T-helper 17 cell (primary cell): ENCODE measurements at places on chromosomes 2 and 18.

DNA sequence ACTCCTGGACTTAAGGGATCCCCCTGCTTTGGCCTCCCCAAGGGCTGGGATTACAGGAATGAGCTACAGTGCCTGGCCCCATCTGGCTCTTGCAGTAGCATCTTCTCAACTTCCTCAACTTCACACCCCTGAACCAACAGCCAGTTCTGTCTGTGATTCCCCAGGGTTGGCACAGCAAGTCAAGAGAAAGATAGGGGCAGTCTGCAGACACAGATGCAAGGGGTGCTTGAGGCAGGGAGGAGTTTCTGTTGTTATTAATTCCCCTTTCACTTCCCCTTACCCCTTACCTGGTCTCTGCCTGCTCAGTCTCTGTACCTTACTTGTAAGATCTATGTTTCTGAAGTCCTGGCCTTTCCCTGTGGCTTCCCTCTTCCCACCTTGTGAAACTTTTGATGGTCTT lies 54.1 kb upstream of the MEX3C start:
- DNase-seq = no peak

DNA sequence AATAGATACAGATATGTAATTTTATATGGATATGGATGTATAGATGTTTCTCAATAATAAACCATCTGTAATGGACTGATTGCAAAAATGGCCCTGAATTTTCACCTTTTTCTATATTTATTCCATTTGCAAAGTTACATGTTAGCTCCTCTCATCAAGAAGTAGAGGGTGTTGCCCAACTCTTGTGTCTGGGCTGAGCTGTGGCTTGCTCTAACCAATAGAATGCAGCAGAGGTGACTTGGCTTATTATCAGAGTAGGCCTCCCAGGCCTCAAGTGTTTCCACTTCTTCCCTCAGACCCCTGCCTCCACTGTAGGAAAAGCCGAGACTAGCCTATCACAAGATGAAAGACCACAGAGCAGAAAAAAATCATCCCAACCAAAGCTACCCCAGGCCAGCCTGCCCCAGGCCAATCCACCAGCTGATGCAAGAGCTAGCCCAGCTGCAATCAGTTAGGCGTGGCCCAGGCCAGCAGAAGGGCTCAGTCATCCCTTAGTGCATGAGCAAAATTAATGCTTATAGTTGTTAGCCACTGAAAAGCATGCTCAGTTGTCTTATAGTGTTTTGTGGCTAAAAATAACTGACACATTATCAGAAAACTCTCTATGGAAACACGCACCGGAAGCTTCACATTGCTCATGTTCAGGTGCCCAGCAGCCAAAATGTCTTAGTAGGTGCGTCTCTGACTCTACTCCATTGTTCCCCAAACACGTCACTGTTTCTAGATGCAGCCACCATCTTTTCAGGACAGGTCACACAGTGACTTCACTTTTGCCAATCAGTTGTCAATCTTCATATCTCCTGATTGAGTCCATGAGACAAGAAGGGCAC lies 464.0 kb downstream of the FBXO15 start:
- DNase-seq = no peak

- DNase-seq = peak; percentile 57
These were observed 19.9 kb upstream of the CABYR start for GRCh38 chr18:24118750-24119577.

DNA sequence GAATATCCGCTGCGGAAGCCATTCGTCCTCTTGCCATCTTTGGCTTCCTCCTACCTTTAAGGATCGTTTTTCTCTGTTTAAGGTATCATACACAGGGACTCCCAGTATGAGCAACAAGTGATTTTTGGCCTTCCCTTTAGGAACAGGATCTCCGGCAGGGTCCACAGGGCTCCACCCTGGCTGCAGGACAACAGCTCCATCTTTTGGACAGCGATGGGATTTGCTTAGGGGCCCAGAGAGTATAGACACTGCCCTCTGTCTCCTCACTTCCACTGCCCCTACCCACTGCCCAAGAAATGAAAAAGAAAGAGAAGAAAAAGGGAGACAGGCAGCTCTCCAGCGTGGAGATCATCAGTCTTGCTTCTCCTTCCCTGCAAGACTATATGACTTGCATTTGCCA lies 224.5 kb downstream of the UXS1 start:
- DNase-seq = no peak

- DNase-seq = no peak
These were observed 586.5 kb upstream of the SLC8A1 start for GRCh38 chr2:41038408-41038807.

GRCh38 chr18:54769526-54770464 lies 58.5 kb upstream of the RAB27B start:
- DNase-seq = no peak

GRCh38 chr2:239883326-239884050 lies 141.7 kb downstream of the NDUFA10 start:
- DNase-seq = no peak

- DNase-seq = no peak
These were observed 86.1 kb downstream of the SLC4A10 start for GRCh38 chr2:161710131-161710915.

DNA sequence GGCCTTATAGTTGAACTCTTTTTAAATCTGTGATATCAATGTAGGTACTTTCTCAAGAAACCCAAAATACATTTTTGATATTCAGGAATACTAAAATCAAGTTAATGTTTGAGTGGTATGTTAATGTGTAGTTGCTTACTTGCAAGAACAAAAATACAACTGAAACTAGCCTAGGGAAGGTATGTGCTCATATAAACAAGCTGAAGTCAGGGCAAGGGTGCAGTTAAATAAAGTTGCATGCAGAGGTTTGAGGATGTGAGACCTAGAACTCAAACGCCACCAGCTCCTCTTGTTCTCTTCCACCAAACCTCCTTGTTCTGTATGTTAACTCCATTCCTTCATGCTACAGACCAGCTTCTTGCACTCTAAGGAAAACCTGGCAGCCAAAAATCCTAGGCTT lies 388.3 kb upstream of the SMIM21 start:
- DNase-seq = no peak

DNA sequence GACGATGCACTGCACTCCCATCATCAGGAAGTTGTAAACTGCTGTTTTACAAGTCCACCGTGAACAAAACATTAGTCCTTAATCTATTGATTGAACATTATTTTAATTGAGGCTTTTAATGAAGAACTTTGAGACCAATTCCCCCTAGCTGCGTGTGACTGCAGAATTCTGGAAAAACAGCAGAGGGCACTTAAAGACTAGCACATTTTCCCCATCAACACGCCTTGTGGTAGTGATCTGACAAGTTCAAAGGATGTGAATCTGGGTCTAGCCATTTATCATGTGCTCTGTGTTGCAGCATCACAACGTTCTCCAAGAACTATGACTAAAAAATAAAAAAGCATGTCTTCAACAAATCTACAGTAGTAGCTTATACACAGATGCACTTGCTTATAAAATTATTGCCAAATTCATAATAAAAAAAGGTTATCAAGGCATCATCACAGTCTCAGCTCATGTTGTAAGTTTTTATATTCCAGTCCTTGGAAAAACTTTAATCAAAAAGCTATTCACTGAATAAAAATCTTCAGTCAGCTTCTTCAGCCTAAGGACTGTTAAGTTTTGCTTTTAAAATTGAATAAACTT lies 35.8 kb downstream of the SKOR2 start:
- DNase-seq = no peak

- no peak for DNase-seq
These were observed 28.4 kb upstream of the PUM2 start for GRCh38 chr2:20378891-20379519.

- DNase-seq = no peak
These were observed 4.3 kb downstream of the GPR17 start for GRCh38 chr2:127650041-127650784.

DNA sequence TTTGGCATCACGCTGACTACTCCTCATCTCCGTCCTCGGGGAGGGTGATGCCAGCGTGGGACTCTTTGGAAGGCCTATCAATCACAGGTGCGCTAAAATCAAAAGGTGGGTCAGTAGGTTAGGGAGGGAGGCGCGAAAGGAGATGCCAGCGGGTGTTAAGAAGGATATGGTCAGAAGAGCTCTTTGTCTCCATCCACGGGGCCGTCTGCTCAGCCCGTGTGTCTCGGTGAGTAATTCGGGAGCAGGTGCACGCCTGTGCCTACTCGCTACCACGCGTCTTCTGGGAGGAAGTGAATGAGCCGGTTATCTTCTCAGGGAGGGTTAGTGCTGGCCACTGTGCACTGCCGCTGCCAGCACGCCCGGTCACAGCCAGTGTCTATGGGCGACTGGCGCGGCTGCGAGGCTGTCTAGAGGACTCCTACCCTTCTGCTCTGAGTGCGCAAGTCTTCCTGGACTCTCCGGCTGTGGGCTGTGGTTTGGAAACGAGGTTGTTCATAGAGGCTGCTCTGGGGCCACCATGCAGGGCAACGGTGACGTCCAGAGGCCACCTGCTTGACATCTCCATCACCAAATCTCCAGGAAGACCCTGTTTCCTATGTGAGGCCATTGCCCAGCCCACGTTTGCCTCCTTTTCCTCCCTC lies 153.4 kb downstream of the MBP start:
- DNase-seq = no peak
